ENCODE measurements at places on chromosomes 13 and 19.

GRCh38 chr19:2271234-2272103, 10.5 kb downstream of the PEAK3 start:
- no peaks in the 10 kb centered on the region for H3K36me3 ChIP-seq
- H3K4me3 ChIP-seq = peak overlapping the region; percentile 93
- H3K4me1 ChIP-seq = peaks cover 20% of the 10 kb centered on the region
- DNase-seq = no peak
- H3K27ac ChIP-seq = peak overlapping the region; percentile 99

DNA sequence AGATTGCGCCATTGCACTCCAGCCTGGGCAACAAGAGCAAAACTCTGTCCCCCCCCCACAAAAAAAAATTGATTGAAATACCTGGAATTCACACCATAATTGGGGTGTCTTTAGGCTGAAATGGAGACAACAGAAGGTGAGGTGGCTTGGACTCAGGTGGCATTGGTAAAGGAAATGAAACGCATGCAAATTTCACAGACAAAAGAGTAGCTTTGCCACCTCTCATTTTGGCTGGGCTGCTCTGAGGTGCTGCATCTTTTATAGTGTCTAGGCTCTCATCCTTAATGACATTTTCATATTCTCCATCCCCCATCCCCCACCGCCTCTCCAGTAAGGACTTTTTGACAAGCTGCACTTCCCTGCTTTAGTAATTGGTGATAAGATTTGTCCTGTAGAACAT, 6.9 kb downstream of the UBE2L5 start:
- no peak overlapping the region for H3K4me3 ChIP-seq
- DNase-seq = no peak
- H3K36me3 ChIP-seq = no peaks in the 10 kb centered on the region
- peaks cover 3% of the 10 kb centered on the region for H3K4me1 ChIP-seq
- no peak overlapping the region for H3K27ac ChIP-seq
- no peaks in the 10 kb centered on the region for H3K27me3 ChIP-seq

DNA sequence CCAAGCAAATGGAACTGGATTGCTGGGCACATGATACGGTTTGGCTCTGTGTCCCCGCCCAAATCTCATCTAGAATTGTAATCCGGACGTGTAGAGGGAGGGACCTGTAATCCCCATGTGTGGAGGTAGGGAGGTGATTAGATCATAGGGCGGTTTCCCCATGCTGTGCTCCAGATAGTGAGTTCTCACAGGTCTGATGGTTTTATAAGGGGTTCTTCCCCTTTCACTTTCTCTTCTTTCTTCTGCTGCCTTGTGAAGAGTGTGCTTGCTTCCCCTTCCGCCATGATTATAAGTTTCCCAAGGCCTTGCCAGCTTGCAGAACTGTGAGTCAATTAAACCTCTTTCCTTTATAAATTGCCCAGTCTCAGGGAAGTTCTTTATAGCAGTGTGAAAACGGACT, 32.6 kb upstream of the MTIF3 start:
- H3K27me3 ChIP-seq = no peaks in the 10 kb centered on the region
- H3K36me3 ChIP-seq = no peaks in the 10 kb centered on the region
- no peak overlapping the region for H3K4me3 ChIP-seq

DNA sequence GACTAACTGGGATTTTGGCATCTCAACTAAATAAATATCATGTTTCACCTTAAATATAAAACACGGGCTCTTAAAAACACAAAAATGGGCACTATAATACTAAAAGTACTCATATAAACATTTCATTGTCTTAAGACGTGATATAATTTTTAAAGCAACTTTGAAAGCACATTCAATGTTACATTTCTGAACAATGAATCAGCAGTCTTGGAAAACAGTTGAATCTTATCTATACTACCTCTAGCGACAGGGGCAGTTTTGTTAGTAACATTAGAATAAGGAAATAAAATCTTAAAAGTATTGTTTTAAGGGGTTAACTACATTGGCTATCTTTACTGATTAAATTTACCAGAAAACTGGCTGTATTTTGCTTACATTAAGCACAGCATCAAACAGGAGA, 156.9 kb downstream of the UGGT2 start:
- no peak for DNase-seq
- H3K4me3 ChIP-seq = no peak overlapping the region
- H3K4me1 ChIP-seq = no peaks in the 10 kb centered on the region
- H3K27me3 ChIP-seq = no peaks in the 10 kb centered on the region

DNA sequence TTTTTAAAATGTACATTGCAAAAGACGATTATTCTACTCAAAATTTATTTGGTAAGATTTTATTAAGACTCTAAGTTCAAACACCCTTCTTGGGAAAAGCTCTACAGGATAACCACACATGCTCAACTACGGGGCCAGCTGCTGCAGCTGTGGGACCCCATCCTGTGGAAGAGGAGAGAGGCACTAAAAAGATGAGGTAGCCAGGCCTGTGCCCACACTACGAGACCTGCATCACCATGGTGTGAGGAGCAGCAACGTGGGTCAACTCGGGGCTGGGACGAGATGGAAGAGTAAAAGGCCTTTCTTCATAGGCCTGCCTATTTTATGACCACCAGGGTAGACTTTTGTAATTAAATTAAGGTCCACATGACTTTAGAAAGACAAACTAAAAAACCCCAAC, 4.6 kb upstream of the CCNP start:
- H3K27ac ChIP-seq = no peak overlapping the region
- H3K4me1 ChIP-seq = no peaks in the 10 kb centered on the region
- peaks cover 33% of the 10 kb centered on the region for H3K36me3 ChIP-seq
- DNase-seq = no peak

GRCh38 chr13:110138010-110138699, 168.8 kb downstream of the COL4A1 start:
- H3K36me3 ChIP-seq = no peaks in the 10 kb centered on the region
- DNase-seq = no peak
- H3K27ac ChIP-seq = no peak overlapping the region
- peak overlapping the region; percentile 34 for H3K4me3 ChIP-seq

GRCh38 chr13:27605099-27605498, 15.2 kb downstream of the LNX2 start:
- peaks cover 24% of the 10 kb centered on the region for H3K4me1 ChIP-seq
- H3K4me3 ChIP-seq = no peak overlapping the region
- no peaks in the 10 kb centered on the region for H3K36me3 ChIP-seq
- no peak for DNase-seq
- no peak overlapping the region for H3K27ac ChIP-seq

GRCh38 chr19:52638601-52639000, 446 bp upstream of the ZNF83 start:
- H3K36me3 ChIP-seq = no peaks in the 10 kb centered on the region
- H3K4me3 ChIP-seq = peak overlapping the region; percentile 80
- no peak overlapping the region for H3K27ac ChIP-seq
- peaks cover 13% of the 10 kb centered on the region for H3K4me1 ChIP-seq
- no peak for DNase-seq
- H3K27me3 ChIP-seq = no peaks in the 10 kb centered on the region

GRCh38 chr13:42615691-42616090, 41.7 kb downstream of the TNFSF11 start:
- no peak for DNase-seq
- H3K27ac ChIP-seq = no peak overlapping the region
- no peaks in the 10 kb centered on the region for H3K4me1 ChIP-seq
- no peaks in the 10 kb centered on the region for H3K36me3 ChIP-seq

DNA sequence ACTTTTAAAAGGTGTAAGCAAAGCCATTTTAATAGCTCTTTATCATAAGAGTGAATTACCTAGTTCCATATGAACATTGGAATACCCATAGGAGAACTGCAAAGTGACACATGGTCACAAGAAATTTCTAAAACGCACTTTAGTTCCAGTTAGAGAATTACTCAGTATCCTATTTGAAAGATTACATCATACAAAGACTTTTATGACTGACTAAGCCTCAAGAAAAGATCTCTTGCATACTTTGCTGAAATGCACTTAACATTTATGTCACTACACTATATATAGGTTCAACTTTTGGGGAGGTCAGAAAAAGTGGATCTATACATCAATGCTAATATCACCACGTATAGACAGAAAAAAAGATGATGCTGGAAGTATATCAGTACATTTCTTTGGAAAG, 7.1 kb downstream of the PCDH9 start:
- no peaks in the 10 kb centered on the region for H3K36me3 ChIP-seq
- no peaks in the 10 kb centered on the region for H3K27me3 ChIP-seq
- no peak overlapping the region for H3K27ac ChIP-seq
- H3K4me1 ChIP-seq = no peaks in the 10 kb centered on the region

DNA sequence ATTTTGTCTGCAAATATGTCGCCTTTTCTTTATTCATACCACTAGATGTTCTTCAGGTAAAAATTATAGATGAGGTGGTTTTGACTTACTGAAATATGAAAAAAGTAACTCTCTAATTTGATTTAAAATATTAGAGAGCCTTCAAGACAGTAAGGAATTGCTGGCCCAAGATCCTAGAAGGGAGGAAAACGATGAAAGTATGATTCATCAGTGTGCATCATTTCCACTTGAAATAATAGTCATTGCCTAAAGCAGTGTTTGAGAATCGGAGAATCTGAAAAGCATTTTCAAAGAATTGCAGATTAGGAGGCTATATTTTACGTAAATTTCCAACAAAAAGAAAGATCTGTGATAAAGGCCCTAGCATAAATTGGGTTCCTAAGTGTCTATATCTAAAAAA, 1707.9 kb upstream of the PRR20A start:
- no peak overlapping the region for H3K4me3 ChIP-seq
- DNase-seq = no peak
- no peak overlapping the region for H3K27ac ChIP-seq
- H3K27me3 ChIP-seq = no peaks in the 10 kb centered on the region

DNA sequence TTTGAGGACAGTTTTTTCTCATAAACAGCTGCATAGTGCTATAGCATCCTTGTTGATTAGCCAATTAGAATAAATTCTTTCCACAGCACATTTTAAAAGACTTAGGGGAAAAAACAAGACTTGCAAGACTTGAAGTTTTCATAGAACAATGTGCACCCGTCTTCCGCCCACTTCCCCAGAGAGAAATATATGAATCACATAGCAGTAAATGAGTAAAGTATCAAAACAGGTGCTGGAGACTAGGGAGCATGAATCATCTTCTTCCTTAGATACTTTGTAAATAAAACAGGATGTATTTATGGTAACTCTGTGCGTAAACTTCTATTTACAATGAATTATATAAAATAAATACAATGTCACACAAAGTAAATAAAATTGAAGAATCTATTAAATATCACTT, 75.1 kb downstream of the COL4A2 start:
- H3K4me3 ChIP-seq = no peak overlapping the region
- DNase-seq = no peak
- H3K4me1 ChIP-seq = no peaks in the 10 kb centered on the region

GRCh38 chr13:21043898-21044297, 17.5 kb downstream of the LATS2 start:
- no peaks in the 10 kb centered on the region for H3K36me3 ChIP-seq
- H3K27ac ChIP-seq = no peak overlapping the region
- H3K4me3 ChIP-seq = no peak overlapping the region
- no peaks in the 10 kb centered on the region for H3K27me3 ChIP-seq

GRCh38 chr13:46181840-46182490, at the start of gene LCP1:
Gene LCP1 (minus strand): TSS chr13:46182177. CDS start chr13:46159662, 22,515 bp downstream.
- H3K27me3 ChIP-seq = no peaks in the 10 kb centered on the region
- no peak for DNase-seq
- peak within 1 kb of the TSS; percentile 86 for H3K27ac ChIP-seq
- H3K4me1 ChIP-seq = no peaks in the 10 kb centered on the region
- no peaks in the 10 kb centered on the region for H3K36me3 ChIP-seq

DNA sequence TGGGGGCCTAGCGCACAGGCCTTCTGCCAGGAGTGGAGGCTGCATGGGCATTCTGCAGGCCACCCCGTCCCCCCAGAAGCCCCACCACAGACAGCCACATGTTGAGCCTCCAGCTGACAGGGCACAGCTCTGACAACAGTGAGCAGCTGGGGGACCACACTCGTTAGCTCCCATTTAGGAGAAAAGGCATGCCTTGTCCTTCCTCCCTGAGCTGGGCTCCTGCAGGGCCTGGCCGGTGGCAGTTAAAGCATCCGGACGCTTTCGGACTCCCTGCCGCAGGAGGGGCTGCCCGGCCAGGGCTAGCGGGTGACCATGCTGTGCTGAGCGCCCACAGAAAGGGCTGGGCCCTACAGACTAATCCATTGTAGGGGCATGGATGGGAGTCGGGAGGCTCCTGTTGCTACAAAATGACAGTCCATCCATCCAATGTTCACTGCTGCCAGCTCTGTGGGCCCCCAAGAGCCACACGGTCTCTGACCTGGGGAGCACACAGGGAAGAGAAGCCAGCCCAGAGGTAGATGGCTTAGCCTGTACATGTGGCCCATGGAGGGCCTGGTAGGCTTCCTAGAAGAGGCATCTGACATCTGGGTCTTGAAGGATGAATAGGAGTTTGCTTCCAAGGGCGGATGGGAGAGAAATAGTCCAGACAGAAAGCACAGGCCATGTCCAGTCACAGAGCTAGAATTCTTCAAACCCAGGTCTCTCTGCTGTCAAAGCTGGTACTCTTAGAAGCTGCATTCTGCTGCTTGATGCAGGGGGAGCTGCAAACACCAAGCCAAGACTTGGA, 116.5 kb upstream of the VSTM2B start:
- no peak overlapping the region for H3K27ac ChIP-seq
- no peaks in the 10 kb centered on the region for H3K4me1 ChIP-seq
- H3K27me3 ChIP-seq = no peaks in the 10 kb centered on the region
- no peak for DNase-seq
- H3K4me3 ChIP-seq = no peak overlapping the region

DNA sequence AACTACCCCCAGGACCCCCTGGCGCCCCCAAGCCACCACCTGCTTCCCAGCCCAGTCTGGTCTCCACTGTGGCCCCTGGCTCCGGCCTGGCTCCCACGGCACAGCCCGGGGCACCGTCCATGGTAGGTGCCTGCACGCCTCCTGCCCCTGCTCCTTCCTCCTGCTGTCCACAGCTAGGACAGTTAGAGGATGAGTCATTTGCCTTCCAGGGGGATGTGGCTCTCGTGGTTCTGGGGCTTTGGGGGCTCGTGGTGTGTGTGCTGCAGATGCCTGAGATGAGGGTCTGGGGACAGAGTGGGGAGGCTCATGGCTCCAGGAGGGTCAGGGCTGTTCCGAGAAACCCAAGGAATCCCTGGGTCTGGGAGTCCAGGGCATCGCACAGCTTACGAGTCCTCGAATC, 12.7 kb downstream of the MED25 start:
- DNase-seq = no peak
- H3K27me3 ChIP-seq = no peaks in the 10 kb centered on the region
- H3K4me3 ChIP-seq = no peak overlapping the region
- no peak overlapping the region for H3K27ac ChIP-seq
- H3K36me3 ChIP-seq = no peaks in the 10 kb centered on the region

DNA sequence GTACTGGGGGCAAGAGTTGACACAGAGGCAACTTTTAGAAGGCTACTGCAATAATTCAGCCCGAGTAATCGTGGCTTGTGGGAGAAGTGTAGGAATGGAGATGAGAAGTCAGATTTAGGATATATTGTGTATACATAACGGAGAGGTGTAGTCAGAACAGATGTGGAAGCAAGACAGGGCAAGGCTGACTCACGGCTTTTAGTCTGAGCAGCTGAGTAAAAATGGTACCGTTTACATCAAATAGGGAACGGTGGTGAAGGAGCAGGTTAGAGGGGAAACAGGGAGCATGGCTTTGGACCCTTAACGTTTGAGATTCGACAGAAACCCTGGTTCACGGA, 796 bp upstream of the LSM14A start:
- DNase-seq = no peak
- no peaks in the 10 kb centered on the region for H3K27me3 ChIP-seq
- H3K4me1 ChIP-seq = peaks cover 22% of the 10 kb centered on the region
- peak overlapping the region; percentile 96 for H3K27ac ChIP-seq
- peak overlapping the region; percentile 93 for H3K4me3 ChIP-seq
